Frontal cortex (tissue), 4 donors: ENCODE measurements at places on chromosomes 3 and 15. TPM values are rescaled to one million over a fixed set of nuclear protein-coding genes. Genes with fewer than 3 reads are reported as not detected.

Gene STRIT1
- 0.82 TPM for total RNA-seq

Gene CTDSPL
- 15.5 TPM for total RNA-seq

Gene RBP2
- not detected for total RNA-seq

Gene SLCO2A1
- total RNA-seq = under 0.01 TPM

Gene ANKUB1
- total RNA-seq = 0.41 TPM

Gene MESP1
- total RNA-seq = 2.0 TPM

Gene ZFYVE19
- total RNA-seq = 18.8 TPM

Gene RASGRF1
- 4.5 TPM for total RNA-seq

Gene GXYLT2
- 2.4 TPM for total RNA-seq

Gene P2RY13
- 1.6 TPM for total RNA-seq

Gene MITF
- 1.6 TPM for total RNA-seq

Gene KLF15
- total RNA-seq = 2.0 TPM

Gene AGBL1
- total RNA-seq = 1.2 TPM
